Activated naive CD4-positive, alpha-beta T cell treated with anti-CD3 and anti-CD28 coated beads, Interleukin-2, amount 10 ng/mL, durations not matched to agents 7 days and 5 days (primary cell): ENCODE measurements at places on chromosomes 12 and 14.

- no peak for DNase-seq
These were observed 2.0 kb upstream of the GALC start for GRCh38 chr14:87994974-87995373.

- no peak for DNase-seq
These were observed 89.7 kb upstream of the MYL2 start for GRCh38 chr12:111010061-111010460.

DNA sequence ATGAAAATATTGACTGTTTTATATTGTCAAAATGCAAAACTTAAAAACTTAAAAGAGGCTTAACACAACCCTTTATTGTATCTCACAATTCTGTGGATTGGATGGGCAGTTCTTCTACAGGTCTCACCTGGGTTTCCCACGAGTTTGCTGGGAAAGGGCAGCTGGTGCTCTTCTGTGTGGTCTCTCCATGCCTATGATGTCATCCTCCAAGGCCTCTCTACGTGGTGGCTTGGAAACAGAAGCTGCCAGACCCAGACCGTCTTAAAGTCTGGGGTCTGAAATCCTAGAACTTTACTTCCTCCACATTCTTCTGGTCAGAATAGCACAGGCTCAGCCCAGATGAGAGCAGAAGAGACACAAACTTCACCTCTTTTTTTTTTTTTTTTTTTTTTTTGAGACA lies 36.5 kb upstream of the KICS2 start:
- DNase-seq: no peak

GRCh38 chr12:112606611-112607365 lies 184.8 kb upstream of the RPH3A start:
- no peak for DNase-seq

- DNase-seq: no peak
These were observed 328.6 kb downstream of the MDGA2 start for GRCh38 chr14:47346849-47347248.

GRCh38 chr12:8087666-8088065 lies 5.6 kb downstream of the NECAP1 start:
- no peak for DNase-seq

GRCh38 chr12:121003650-121004049 lies 12.6 kb downstream of the C12orf43 start:
- no peak for DNase-seq

- no peak for DNase-seq
These were observed 113.2 kb upstream of the MED13L start for GRCh38 chr12:116390401-116391335.

DNA sequence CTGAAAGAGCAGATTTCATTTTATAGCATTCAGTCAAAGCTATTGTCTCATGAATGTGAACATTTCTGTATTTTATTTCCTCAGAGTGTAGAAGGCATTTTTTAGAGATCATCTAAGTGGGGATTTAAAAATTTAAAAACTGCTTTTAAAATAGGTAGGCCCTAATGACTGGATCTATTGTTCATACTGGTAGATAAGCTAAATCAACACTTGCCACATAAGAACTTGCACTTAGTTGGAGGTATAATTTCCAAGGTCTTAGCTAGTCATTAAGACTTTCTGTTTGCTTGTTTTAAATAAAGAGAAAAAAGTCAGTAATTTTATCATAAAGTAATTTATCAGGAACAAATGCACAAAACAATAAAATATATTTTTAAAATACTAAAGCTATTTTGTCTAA lies 75.2 kb upstream of the LMO3 start:
- DNase-seq: no peak

DNA sequence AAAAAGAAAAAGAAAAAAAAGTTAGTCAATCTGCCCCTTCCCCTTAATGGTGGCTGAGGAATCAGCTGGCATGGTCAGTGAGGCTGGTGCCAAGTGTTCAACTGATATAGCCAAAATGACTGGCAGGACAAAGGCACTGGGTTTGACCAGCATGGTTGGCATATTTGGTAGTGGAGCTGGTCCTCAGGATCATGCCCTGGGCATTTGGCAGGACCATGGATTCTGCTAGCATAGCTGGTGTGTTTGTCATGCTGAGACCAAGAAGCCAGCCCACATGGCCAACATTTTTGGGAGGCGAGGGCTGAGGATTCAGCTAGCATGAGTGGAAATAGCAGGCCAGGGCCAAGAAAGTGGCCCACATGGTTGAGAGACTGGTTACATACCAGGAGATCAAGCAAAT lies 136.5 kb downstream of the FBXL14 start:
- no peak for DNase-seq

- DNase-seq: peak; percentile 30
These were observed 514.2 kb downstream of the VRK1 start for GRCh38 chr14:97311411-97311810.
